ENCODE measurements at places on chromosomes 4 and X.

DNA sequence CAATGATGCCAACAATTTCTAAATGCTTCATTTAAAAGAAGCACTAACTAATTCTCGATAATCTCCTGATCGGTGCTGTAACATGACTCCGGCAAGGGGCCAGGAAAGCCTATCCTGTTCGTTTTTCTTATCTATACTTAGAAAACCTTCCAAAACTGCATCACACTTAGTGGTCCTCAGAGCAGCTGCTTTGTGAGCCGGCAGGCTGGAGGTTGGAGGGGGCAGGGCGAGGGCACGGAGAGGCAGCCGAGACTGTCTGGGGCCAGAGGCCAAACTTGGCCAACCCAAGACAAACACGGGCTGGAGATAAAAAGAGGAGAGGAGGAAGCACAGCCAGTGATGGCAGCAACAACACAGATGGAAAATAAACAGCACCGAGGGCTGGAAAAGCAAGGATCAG lies 455.7 kb downstream of the BCOR start:
- no peak for DNase-seq

GRCh38 chrX:41923978-41924683 lies 777 bp upstream of the CASK start:
- no peak for DNase-seq

- DNase-seq = no peak
Observed at GRCh38 chr4:88940506-88940905, 116.5 kb downstream of the FAM13A start.

- DNase-seq = no peak
Observed at GRCh38 chr4:155428128-155428527, 51.4 kb upstream of the MAP9 start.

DNA sequence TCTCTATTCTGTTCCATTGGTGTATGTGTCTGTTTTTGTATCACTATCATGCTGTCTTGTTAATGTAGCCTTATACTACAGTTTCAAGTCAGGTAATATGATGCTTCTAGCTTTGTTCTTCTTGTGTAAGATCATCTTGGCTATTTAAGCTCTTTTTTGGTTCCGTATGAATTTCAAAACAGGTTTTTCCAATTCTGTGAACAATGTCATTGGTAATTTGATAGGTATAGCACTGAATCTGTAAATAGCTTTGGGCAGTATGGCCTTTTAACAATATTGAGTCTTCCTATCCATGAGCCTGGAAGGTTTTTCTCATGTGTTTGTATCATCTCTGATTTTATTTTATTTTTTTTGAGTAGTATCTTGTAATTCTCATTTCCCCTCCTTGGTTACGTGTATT lies 94.3 kb downstream of the ANAPC10 start:
- no peak for DNase-seq

GRCh38 chrX:30957753-30958152 lies 68.7 kb upstream of the TAB3 start:
- DNase-seq = no peak

- DNase-seq = no peak
Observed at GRCh38 chrX:134990475-134990800, 353 bp upstream of the SMIM10 start.

GRCh38 chr4:11397146-11397545 lies 31.5 kb downstream of the HS3ST1 start:
- no peak for DNase-seq

DNA sequence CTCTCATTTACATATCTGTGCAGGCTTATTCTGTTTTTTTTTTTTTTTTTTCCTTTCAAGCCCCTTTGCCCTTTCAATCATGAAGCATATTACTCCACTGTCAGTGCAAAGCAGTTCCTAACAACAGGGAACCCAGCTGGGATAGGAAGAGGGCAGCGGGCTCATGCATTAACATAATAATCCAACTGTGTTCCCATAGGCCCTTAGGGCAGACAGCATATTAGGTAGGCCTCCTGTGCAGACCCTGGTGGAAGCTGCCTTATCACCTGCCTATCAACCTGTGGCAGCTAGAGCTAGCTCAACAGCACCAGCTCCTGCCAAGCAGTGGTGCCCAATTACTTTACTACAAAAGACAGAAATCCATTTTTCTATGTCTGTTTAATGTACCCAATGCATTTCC lies 49.3 kb downstream of the SLC10A7 start:
- no peak for DNase-seq

GRCh38 chr4:126267689-126268088 lies 952.9 kb downstream of the FAT4 start:
- peak; percentile 73 for DNase-seq

GRCh38 chr4:150583287-150584110 lies 1.5 kb downstream of the MAB21L2 start:
- no peak for DNase-seq

GRCh38 chrX:49208399-49208798 lies 8.4 kb upstream of the SYP start:
- no peak for DNase-seq

GRCh38 chr4:121272526-121272925 lies 108.3 kb downstream of the QRFPR start:
- no peak for DNase-seq

DNA sequence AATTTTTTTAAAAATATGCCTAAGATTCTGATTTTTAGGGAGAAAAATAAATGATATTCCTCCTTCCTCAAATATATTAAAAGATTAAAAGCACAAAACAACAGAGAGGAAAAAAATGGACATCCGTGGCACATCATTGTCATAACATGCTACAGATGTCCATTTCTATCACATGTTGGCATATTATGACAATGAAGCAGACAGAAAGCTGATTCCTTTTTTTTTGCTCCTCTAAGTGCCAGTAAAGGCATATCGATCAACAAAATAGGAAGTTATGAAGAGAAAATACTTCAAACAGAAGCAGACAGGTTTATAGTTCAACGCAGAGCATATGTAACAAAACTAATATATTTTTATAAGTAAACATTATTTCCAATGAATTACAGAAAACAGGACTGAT lies 11.2 kb downstream of the KLHL8 start:
- DNase-seq = no peak

GRCh38 chrX:47629419-47630200 lies at the start of gene CFP:
CFP (minus strand) TSS chrX:47629930; CDS start chrX:47629844, 86 bp downstream.
- no peak for DNase-seq

- DNase-seq = no peak
Observed at GRCh38 chrX:70301716-70302115, 11.8 kb downstream of the KIF4A start.

GRCh38 chrX:133638285-133638684 lies 223.0 kb upstream of the GPC4 start:
- DNase-seq = no peak

DNA sequence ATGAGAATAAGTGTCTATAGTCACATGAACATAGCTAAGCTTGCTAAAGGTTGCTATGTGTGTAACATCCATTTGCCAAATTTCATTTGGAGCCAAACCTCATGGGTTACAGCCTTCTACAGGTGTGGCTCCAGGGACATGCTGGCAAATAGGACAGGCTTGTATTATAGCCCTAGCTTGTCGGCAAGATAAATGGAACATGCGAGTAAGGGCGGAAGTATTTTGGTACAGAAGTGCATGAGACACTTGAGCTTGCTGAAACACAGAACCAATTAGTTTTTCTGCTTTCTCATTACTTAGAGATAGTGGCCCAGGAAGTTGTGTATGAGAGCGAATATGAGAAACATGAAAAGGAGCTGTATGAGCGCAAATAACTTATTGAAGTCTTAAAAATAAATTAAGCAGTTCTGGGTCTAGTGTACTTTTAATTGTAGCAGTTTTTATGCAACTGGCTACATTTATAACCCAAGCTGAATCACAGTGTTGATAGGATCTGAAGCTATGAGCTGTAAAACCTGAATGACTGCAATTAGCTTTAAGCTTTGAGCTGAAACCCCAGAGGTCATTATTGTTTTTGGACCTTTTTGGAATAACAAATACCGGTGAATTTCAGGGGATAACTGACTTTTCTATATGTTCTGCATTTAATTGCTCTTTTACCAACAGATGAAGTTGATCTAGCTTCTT lies 64.6 kb downstream of the KDM5C start:
- DNase-seq = no peak

DNA sequence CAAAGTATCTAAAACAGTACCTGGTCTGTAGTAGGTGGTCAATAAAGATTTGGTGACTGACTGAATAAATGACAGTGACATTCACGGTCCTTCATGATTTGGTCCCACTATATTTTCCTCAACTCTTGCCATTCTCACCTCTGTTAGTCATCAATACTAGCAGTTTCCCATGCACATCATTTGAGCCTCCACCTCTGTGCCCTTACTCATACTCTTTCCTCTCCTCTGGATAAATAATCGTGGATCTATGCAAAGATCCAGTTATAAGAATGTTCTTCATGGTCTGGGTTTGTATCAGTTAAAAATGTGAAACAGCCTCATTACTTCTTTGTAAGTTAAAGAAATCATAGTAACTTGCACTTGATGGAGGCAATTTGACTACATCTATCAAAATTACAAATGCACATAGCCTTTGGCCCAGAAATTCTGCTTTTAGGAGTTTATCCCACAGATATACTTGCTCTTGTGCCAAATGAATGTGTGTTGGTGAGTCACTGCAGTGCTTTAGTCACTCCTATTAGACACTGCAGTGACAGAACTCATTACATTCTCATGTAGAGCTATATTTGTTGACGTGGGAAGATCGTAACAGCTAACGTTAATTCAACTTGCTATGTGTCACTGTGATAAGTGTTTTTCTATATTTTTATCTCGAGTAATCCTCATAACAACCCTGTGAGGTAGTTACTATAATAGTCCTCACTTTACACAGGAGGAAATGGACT lies 121.9 kb upstream of the SMIM10 start:
- peak; percentile 53 for DNase-seq

DNA sequence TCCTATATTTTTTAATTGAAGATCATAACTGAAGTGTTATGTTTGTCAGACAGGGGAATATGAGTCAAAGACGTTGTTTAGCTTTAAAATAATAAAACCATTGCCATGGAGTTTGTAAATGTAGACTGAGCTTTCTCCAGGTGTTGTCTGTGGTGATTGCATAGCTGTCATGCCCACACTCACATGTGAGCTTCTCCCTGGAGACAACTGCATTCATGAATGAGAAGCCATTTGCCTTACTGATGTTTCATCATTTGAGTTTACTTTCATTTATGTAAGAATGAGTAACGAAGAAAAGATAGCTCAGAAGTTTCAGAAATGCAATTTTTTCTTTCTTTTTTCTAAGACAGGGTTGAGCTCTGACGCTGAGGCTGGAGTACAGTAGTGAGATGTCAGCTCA lies 339.1 kb downstream of the GALNTL6 start:
- no peak for DNase-seq

GRCh38 chr4:53885668-53886067 lies 178.7 kb downstream of the CHIC2 start:
- no peak for DNase-seq

DNA sequence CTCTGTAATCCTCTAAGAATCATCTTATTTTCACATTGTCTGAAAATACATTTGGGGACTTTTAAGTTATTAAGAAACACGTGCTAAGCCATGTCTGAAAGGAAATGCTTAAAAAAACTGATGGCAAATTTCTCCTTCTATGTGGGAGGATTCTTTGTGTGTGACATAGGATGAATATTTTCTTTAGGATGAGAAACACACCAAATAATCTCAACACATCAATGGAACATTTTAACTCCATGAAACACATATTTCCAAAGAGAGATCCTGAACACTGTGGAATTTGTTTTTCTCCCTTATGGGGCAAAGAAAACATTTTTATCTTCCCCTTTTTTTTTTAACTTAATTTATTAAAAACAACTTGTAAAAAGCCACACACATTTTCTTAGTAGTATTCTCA lies 153.8 kb upstream of the ANKRD50 start:
- no peak for DNase-seq

- DNase-seq = no peak
Observed at GRCh38 chr4:38832624-38833528, 23.7 kb downstream of the TLR6 start.

GRCh38 chr4:105276361-105277104 lies 129.9 kb downstream of the TET2 start:
- no peak for DNase-seq

- no peak for DNase-seq
Observed at GRCh38 chr4:96102541-96103026, 262.7 kb downstream of the PDHA2 start.

DNA sequence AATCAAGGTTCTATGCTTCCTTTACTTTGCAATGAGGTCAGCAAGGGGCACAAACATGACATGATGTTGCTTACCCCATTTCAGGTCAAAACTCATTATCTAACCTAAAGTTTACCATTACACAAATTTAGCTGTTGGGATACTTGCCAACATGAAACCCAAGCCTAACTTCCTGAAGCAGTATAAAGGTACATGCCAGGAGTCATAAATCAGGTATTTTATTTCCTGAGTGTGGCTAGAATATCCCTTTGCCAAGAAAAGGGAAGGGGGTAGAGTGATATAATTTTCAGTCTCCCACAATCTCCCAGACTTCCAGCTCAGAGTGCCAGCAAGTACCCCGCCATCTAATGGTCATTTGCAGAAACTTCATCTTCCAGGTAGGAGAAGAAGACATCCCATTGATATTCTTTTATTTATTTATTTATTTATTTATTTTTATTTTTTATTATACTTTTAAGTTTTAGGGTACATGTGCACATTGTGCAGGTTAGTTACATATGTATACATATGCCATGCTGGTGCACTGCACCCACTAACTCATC lies 136.6 kb downstream of the NEXMIF start:
- DNase-seq = no peak

DNA sequence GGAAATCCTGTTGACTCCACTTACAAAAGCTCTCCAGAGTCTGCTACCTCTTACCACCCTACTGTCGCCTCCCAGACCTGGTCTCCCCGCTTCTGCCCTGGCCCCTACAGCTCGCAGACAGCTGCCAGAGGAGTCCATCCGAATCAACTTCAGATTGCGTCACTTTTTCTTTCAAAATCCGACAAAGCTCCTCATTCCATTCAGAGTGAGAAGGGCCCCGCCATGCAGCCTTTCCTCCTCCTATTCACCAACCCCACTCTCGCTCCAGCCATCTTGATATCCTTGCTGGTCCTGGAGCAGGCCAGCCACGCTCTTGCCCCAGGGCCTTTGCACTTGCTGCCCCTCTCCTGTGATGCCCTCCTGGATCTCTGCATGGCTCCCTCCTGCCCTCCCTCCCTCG lies 5.2 kb upstream of the OPN1LW start:
- DNase-seq = no peak

GRCh38 chrX:148020329-148020728 lies 39.2 kb downstream of the FMR1NB start:
- DNase-seq = no peak

DNA sequence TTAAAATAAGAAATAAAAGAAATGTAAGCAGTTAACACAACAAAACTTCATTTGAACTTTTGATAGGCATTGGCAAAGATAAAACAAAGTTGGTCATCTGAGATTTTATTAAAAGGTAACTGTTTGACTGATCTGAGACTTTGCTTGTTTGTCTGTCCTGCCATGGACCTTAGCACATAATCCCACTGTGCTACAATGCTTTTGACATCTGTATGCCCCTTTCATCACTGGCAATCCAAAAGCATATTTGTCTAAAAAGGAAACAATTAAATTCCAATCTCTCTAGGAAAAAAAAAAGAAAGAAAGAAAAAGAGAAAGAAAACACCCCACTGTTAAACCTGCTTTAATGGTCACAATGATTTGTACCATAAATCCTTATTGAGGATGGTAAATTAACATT lies 231.0 kb downstream of the DACH2 start:
- DNase-seq = no peak

- no peak for DNase-seq
Observed at GRCh38 chr4:168761066-168761465, 249.0 kb downstream of the CBR4 start.

All from AG04449 (cell line).